Retina (tissue), 1 donor: ENCODE measurements at places on chromosomes 11 and 22.

DNA sequence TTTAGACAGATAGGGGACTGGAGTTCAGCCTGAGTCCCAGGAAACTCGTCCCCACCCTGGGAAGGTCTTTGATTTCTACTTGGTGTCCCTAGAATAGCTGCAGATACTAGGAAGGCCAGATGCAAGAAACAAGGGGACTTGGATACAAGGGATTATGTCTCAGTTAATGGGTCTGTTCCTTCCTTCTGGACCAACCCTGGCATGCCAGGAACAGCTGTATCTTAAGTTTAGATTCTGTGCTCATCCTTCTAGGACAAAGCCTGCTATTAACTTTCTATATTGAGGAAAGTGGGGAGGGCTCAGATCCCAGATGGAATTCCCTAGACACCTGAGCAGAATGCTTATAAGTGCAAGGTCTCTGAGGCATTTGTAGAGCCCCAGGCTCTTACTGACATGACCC, 3.9 kb upstream of the OR52M1 start:
- no peak for DNase-seq

DNA sequence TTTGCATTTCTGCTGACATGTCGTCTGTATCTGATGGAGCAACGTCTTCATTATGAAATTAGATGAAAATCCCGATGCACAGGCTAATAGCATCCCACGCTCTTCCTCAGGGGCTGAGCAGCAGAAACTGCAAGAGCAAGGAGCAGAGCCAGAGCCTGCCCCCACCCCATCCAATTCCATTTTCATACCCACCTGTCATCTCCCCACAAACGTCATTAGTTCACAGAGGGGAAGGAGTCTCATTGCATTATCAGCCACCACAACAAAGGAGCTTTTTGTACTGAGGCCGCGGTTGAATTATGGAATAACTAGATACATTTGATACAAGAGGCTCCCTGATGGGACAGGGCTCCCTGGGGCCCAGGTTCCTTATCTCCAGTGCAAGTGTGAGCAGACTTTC, 515.0 kb downstream of the NTM start:
- DNase-seq = no peak

GRCh38 chr22:50698546-50698945, 25.9 kb downstream of the SHANK3 start:
- no peak for DNase-seq

DNA sequence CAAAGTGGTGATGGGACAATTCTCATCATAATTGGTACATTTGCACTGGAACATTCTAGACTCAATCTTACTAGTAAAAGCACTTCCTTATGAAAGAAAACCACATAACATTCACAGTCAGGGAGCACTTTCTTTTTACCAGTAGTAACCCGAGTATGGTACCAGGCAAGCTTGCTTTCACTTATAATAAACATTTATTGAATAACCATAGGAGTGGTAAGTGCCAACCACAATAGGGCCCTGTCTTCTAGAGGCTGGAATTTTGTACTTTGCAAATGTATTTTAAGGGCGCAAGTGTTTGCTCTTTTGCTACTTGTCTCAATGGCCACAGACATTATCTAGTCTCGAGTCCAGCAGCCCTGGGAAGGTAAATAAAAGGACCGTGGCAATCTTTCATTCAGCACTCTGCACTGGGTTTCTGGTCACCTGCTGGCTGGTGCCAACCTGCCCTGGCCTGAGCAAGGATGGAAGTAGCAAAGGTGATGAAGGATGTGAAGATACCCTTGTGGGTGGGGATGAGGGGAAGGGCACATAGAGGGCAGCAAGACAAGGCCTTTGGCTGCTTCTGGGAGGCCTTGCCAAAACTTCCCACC, 24.2 kb downstream of the C22orf31 start:
- no peak for DNase-seq

GRCh38 chr11:76073724-76074123, 132.6 kb downstream of the WNT11 start:
- DNase-seq = no peak

DNA sequence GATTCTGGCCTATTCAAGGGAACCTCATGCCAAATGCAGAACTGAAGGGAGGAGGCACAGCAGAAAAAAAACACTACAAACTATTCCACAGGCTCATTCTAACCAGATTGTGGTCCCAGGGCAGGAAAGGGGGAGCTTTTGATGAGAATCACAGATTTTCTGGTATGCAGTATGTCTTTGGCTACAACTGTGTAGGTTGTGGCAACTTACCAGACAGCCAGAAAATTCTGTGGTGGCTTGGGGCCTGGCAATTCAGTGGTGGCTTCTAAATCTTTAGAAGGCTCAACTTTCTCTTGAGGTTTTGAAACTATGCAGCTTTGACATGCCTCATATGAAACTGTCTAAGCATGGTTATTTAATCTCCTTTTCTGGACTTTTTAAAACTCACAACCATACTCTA, 850.8 kb upstream of the CCDC90B start:
- DNase-seq = no peak

DNA sequence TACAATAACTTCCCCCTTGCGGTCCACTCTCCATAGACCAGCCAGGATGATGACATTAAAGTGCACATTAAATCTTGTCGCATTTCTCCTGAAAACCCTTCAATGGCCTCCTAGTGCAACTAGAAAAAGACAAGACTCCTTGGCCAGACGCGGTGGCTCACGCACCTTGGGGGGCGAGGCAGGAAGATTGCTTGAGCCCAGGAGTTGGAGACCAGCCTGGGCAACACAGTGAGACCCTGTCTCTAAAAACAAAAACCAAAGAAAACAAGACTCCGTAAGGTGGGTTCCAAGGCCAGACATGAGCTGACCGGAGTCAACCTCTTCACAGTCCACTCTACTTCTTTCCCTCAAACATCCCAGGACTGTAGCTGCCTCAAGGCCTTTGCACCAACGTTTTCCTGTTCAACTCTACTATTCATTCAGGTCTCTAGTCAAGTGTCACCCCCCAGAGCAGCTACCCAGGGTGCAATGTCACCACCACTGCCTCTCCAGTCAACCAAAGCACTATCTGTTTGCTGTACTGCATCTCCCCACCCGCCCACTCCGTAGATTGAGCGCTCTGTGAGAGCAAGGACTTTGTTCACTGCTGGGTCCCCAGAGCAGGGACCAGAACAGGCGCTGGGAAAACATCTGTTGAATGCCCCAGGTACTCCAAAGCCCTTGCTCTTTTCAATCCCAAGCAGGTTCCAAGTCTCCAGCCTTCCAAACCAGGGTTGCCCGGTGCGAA, 739 bp downstream of the ZMAT5 start:
- no peak for DNase-seq

DNA sequence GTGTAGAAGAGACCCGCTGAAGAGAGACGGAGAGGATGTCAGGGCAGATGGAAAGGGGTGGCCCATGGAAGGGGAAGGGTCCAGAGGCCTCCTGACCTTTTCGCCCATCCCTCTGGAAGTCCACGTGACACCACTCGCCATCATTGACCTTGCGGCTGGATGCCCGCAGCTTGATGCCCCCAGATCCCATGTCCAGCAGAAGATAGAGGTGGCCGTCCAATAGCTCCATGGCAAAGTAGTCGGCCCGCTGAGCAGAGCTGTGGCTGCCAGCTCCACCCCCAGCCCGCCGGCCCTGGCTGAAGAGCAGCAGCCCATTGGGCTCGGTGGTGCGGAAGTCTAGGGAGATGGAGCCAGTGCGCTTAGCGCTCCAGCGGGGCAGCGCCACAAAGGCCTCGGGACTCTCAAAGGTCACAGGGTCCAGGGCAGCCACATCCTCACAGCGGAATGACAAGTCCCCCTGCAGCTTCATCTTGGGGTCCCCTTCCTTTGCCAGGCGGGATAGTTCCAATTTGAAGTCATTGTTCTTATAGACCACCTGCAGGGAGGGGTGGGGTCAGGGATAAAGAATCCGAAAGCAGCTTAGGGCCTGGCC, 55.7 kb downstream of the NRXN2 start:
- no peak for DNase-seq

- DNase-seq = peak; percentile 82
Observed at GRCh38 chr11:117816151-117816741, 8.3 kb downstream of the FXYD2 start.

- DNase-seq = no peak
Observed at GRCh38 chr11:98056945-98057344, 963.8 kb upstream of the CNTN5 start.

- DNase-seq = no peak
Observed at GRCh38 chr11:106706355-106706754, 311.9 kb downstream of the GUCY1A2 start.

GRCh38 chr11:86559311-86559945, 113.0 kb downstream of the ME3 start:
- no peak for DNase-seq

- no peak for DNase-seq
Observed at GRCh38 chr11:3138178-3139085, 26.7 kb downstream of the OSBPL5 start.

DNA sequence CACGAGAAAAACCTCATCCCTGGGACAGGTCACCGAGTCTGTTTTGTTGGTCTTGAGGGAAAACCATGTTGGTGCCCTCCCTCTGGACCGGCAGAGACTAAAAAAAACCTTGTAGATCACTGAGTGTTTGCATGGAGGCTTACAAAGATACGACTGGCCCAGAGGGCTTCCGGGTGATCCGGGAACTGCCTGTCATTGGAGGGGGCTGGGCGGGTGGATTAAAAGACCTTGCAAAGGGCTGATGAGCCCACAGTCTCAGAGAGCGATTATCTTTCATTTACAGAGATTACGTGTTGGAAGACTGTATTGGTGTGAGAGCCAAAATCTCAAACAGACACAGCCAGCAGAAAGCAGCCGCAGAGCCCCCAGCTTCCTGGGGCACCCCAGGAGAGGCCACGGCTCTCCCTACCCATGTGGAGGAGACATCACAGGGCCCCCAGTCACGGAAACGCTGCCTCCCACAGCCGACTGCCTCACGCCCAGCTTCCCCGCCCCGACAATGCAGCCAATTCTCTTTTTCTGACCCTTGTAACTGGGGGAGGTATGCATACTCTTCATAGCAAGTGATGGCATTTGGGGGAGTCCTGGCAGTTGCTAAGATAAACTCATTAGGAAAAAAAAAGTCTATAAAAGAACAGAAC, 426.4 kb downstream of the CTTN start:
- peak; percentile 28 for DNase-seq

DNA sequence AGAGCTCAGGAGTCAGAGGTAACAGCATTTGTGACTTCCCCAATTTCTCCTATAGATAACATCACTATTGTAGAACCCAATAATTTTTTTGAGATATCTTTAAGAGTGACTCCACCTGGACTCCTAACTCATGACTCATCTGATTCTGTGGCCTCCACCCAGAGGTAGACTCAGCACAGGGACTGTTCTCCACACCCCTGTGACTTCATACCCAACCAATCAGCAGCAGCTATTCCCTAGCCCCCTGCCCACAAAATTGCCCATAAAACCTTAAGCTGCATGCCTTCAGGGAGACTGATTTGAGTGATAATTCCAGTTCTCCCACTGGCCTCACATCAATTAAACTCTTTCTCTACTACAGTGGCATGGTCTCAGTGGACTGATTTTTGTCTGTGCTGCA, 475.4 kb upstream of the FAT3 start:
- no peak for DNase-seq

DNA sequence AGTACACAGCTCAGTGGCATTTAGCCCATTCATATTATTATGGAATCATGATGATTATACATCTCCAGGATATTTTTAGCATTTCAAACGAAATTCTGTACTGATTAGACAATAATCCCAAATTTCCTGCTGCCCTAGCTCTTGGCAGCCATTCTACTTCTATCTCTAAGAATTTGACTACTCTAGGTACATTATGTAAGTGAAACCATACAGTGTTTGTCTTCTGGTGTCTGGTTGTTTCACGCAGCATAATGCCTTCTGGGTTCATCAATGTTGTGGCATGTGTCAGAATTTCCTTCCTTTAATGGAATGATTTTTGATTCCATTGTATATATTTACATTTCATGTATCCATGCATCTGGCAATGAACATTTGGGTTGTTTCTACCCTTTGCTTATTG, 517.7 kb downstream of the ETS1 start:
- no peak for DNase-seq

GRCh38 chr22:35726933-35727332, 9.3 kb downstream of the APOL5 start:
- no peak for DNase-seq

DNA sequence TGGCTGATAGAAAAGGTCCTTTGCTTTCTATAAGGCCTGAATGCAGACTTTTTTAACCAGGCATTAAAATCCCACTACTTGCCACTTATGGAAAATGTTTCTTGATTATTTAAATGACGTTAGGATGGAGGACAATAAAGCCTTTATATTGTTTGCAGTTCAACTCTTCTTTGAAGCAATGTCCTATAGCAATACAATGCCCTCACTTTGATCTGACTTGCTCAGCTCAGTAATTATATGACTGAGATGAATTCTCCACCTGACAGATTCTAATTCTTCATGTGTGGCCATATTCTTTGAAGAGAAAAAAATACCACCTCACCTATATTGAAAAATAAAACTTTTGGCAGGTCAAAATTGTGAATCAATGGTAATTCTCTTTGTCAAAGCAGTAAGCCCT, 182.0 kb upstream of the MTMR2 start:
- no peak for DNase-seq

DNA sequence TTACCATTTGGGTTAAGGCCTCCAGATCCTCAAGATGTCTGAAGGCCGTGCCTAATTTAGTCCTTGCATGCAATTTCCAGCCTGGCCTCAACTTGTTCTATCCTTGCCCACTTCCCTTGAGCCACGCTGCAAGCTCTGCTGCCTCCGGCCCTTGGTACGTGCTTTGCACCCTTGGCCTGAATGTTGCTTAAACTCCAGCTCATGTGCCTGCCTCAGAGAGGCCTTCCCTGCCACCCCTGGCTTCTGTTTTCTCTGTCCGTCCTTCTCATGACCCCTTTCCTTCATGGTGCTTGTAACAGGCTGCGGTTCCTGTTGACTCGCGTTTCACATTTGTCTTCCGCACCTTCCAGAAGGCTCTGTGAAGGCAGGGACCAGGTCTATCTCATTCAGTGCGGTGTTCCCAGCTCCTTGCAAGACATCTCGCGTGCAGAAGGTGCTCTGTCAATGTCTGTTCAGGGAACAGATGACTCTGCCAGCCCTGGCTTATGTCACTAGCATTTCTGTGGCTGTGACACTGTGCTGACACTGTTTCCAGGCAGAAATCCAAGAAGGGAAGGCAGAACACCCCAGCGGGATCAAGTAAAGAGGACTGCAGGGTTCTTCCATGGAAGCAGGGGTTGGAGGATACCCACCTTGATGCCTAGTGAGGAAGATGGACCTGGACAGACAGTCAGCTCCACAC, 61.8 kb downstream of the FBLN1 start:
- DNase-seq = no peak

GRCh38 chr11:17141156-17141555, 63.7 kb upstream of the RPS13 start:
- no peak for DNase-seq

DNA sequence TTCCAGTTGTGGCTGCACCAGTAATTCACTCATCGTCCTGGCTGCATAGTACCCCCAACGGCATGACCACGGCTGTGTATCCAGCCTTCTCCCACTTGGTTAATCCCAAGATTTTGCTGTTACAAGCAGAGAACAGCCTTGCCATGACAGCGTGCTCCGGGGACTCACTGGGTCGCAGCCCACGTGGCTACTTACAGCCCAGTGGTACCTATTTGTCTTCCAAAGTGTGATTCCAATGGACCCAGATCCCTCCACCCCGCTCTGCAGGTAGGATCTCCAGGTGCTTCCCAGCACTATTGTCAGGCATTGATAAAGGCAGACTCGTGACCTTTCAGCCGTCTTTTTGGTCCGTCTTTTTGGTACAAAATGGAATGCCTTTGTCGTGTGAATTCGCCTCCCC, 119.0 kb upstream of the FGF3 start:
- DNase-seq = no peak
